Upper lobe of left lung (tissue), 6 donors: ENCODE measurements at places on chromosomes 12 and 14. TPM values are rescaled to one million over a fixed set of nuclear protein-coding genes. Genes with fewer than 3 reads are reported as not detected.

The INHBE gene
- not detected for total RNA-seq

The BMP4 gene
- 16.4 TPM for total RNA-seq

The SLC38A2 gene
- 104 TPM for total RNA-seq

The CACNA1C gene
- 45.1 TPM for total RNA-seq

The A2M gene
- 447 TPM for total RNA-seq

The BBOF1 gene
- total RNA-seq = 4.5 TPM

The CLEC9A gene
- total RNA-seq = 0.89 TPM

The KRT75 gene
- total RNA-seq = not detected

The BICDL1 gene
- 19.9 TPM for total RNA-seq

The A2ML1 gene
- total RNA-seq = 0.13 TPM

The CD163L1 gene
- 21.0 TPM for total RNA-seq

The PFKM gene
- 40.8 TPM for total RNA-seq

GRCh38 chr12:30296486-30296885 is 399.2 kb downstream of the IPO8 start:
- H3K36me3 ChIP-seq = no peaks in the 10 kb centered on the region
- DNase-seq = no peak
- H3K27me3 ChIP-seq = no peaks in the 10 kb centered on the region
- no peaks in the 10 kb centered on the region for H3K4me1 ChIP-seq
- no peak overlapping the region for H3K4me3 ChIP-seq

- H3K4me1 ChIP-seq = no peaks in the 10 kb centered on the region
- no peaks in the 10 kb centered on the region for H3K36me3 ChIP-seq
These were observed 133.8 kb upstream of the MGAT4C start for GRCh38 chr12:86389949-86390348.

DNA sequence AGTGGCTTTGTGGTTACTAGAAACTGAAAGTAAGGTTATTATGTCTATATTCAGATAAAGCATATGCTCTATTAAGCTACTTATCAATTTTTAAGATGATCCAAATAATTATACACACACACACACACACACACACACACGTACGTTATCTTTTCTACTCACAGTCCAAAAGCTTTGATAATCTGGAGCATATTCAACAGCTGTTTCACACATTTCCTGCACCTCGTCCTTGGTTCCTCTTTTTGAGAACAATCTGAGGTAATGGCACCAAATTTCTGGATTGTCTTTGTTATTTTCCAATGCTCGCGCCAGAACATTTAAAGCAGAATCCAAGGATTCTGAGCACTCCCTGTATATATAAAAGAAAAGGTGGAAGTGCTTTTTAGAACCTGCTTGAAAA is 37.5 kb downstream of the ZFC3H1 start:
- no peak overlapping the region for H3K27ac ChIP-seq
- no peaks in the 10 kb centered on the region for H3K27me3 ChIP-seq
- DNase-seq = no peak
- peaks cover 46% of the 10 kb centered on the region for H3K36me3 ChIP-seq

GRCh38 chr14:101875727-101876554 is 88.4 kb upstream of the DYNC1H1 start:
- H3K27me3 ChIP-seq = no peaks in the 10 kb centered on the region
- peak overlapping the region; percentile 1 for H3K27ac ChIP-seq
- peaks cover 23% of the 10 kb centered on the region for H3K4me1 ChIP-seq
- no peak for DNase-seq
- H3K36me3 ChIP-seq = peaks cover 14% of the 10 kb centered on the region

- H3K27me3 ChIP-seq = no peaks in the 10 kb centered on the region
- no peak overlapping the region for H3K27ac ChIP-seq
- no peak for DNase-seq
These were observed 140.0 kb downstream of the MON2 start for GRCh38 chr12:62606654-62607053.

GRCh38 chr12:90111791-90112580 is 403.3 kb upstream of the ATP2B1 start:
- H3K27me3 ChIP-seq = no peaks in the 10 kb centered on the region
- no peak overlapping the region for H3K27ac ChIP-seq
- no peaks in the 10 kb centered on the region for H3K4me1 ChIP-seq
- no peak for DNase-seq

DNA sequence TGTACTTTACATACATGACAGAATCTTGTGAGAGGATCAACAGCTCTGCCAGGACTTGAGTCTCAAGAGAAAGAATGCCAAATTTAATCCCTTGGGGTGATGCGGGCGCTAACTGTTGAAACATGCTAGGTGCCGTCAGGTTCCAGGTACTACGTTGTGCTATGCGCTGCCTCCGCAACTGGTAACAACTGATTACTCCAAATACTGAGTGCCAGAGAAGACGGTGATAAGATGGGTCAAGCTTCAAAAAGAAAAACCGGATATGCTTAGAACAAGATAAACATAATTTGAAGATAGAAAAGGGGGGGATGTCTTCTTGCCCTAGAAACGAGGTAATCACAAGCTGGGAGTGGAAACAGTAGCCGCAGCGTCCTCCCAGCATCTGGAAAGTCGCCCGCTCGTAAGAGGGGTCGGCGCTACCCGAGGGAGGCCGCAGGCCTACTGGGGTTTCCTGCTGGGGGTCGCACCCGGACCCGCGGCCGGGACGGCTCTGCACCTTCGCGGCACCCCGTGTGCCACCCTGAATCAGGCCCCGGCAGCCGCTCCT is 678 bp downstream of the ZBTB25 start:
- peak overlapping the region; percentile 100 for H3K27ac ChIP-seq
- no peak for DNase-seq
- H3K36me3 ChIP-seq = no peaks in the 10 kb centered on the region
- peak overlapping the region; percentile 58 for H3K4me3 ChIP-seq
- no peaks in the 10 kb centered on the region for H3K27me3 ChIP-seq

- peaks cover 9% of the 10 kb centered on the region for H3K4me1 ChIP-seq
- H3K4me3 ChIP-seq = peak overlapping the region; percentile 37
- no peaks in the 10 kb centered on the region for H3K36me3 ChIP-seq
- no peaks in the 10 kb centered on the region for H3K27me3 ChIP-seq
- H3K27ac ChIP-seq = peak overlapping the region; percentile 35
These were observed 71.7 kb upstream of the RAP1B start for GRCh38 chr12:68538726-68539614.

GRCh38 chr12:67531501-67531900 is 117.0 kb upstream of the DYRK2 start:
- no peak for DNase-seq
- H3K27ac ChIP-seq = no peak overlapping the region

DNA sequence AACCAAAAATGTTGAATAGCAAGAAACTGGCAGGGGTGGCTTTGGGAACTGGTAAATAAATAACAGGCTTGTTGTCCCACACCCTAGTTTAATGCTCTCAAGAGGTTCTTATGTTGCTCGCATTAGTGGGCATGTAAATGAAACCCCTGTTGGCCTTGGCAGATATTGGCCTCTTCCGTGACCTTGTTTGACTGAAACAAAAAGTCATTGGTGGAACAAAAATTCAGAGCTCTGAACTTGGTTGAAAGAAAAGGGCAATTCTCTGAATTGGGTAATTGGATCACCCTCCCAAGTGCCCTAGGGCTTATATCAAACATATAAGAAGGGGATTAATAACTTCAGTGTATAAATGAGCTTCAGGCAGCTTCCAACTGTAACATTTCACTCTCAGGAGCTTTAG is 426.2 kb downstream of the ZFP36L1 start:
- no peak for DNase-seq
- H3K27ac ChIP-seq = no peak overlapping the region
- H3K4me3 ChIP-seq = no peak overlapping the region
- no peaks in the 10 kb centered on the region for H3K27me3 ChIP-seq

GRCh38 chr12:71200706-71201105 is 42.9 kb upstream of the TSPAN8 start:
- no peak for DNase-seq
- no peak overlapping the region for H3K27ac ChIP-seq
- no peaks in the 10 kb centered on the region for H3K4me1 ChIP-seq
- no peaks in the 10 kb centered on the region for H3K27me3 ChIP-seq

- no peak for DNase-seq
- no peaks in the 10 kb centered on the region for H3K36me3 ChIP-seq
- H3K27ac ChIP-seq = peak overlapping the region; percentile 97
- H3K4me1 ChIP-seq = peaks cover 27% of the 10 kb centered on the region
These were observed 1.8 kb upstream of the TCP11L2 start for GRCh38 chr12:106300761-106301160.

DNA sequence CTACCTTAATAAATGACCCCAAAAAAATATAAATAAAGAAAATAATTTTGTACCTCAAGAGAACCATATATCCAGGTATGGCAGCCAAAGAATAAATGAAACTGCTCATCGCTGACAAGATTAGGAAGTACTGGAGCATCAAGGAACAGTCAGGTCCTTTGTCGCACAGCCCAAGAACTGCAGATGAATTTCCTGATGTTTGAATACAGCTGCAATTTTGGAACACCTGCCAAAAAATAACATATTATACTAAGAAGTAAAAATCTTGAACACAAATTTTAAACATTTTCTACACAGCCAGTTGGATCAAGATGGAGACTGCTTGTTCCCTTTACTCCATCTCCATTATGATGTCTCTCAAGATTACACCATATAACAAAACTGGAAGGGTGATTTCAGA is 42.6 kb downstream of the SLCO1A2 start:
- H3K4me1 ChIP-seq = peaks cover 3% of the 10 kb centered on the region
- H3K4me3 ChIP-seq = no peak overlapping the region
- no peak for DNase-seq
- H3K27ac ChIP-seq = no peak overlapping the region
- no peaks in the 10 kb centered on the region for H3K27me3 ChIP-seq
- H3K36me3 ChIP-seq = no peaks in the 10 kb centered on the region

DNA sequence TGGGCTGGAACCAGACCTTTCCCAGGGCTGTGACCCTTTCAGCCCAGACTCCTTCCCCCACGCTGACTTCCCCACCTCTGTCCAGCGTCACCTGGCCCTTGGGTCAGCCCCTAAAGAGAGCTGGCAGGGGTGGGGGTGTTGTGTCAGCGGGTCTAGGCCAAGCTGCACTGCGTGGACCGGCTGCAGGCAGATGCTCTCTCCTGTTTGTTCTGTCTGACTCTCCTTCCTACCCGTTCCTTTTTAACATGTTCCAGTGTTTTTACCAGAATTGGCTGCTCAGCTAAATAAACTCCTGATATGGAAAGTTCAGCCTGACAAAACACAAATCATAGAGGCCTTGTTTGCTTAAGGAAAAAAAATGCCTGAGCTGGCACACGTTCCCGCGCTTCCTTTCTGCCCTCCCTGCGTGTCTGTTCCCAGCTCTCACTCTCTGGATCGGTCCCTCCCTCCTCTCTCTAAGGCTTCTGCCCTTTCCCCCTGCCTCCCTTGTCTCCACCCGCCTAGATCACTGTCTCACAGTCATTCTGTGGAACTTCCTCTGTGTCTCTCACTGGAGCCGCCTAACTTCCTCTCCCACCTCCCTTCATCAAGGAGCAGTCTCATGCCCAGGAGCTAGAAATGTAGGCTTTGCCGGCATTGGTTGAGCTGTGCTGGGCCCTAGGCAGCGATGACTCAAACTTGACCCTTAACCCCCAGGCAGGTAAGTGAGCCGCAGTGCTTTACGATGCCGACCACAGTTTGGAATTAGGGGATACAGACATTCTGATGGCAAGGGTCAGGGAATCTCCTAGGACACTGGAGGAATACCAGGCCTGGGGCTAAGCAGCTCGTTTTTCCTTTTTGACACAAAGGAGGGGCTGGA is 15.5 kb upstream of the MLXIP start:
- peaks cover 10% of the 10 kb centered on the region for H3K36me3 ChIP-seq
- peak overlapping the region; percentile 70 for H3K27ac ChIP-seq

GRCh38 chr12:3178671-3179313 is 101.6 kb downstream of the TSPAN9 start:
- no peaks in the 10 kb centered on the region for H3K4me1 ChIP-seq
- no peak overlapping the region for H3K27ac ChIP-seq
- no peak for DNase-seq
- H3K27me3 ChIP-seq = no peaks in the 10 kb centered on the region
- H3K36me3 ChIP-seq = no peaks in the 10 kb centered on the region

- DNase-seq = no peak
- no peak overlapping the region for H3K4me3 ChIP-seq
- H3K36me3 ChIP-seq = no peaks in the 10 kb centered on the region
- H3K4me1 ChIP-seq = no peaks in the 10 kb centered on the region
- no peaks in the 10 kb centered on the region for H3K27me3 ChIP-seq
These were observed 8.3 kb downstream of the ANHX start for GRCh38 chr12:133227281-133227852.

DNA sequence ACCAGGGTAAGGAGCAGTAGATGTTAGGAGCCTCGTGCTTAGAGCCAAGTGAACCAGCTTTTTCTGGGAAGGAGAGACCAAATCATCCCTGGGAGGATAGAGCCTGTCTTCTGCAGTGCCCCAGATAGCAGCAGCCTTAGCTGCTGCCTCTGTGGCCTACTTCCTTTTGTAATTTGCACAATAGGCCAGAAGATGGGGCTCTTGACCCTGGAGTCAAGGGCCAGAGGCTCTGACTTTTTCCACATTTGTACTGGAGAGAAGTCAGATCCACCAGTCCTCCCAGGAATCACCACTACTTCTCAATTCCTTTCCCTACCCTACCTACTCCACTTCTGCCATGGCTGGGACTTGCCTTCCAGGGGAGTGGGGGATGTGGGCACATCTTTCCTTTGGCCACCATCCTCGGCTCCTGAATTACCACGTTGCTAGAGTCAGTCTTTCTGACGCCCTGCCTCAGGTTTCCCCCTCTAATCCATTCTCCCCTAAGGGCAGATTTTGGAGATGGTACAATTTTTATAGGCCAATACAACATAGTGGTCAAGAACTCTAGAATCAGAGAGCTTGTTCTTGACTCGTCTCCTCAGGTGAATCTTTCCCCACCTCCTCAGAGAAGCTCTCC is 3.3 kb upstream of the SLC4A8 start:
- peak; percentile 56 for DNase-seq
- H3K27ac ChIP-seq = no peak overlapping the region
- no peaks in the 10 kb centered on the region for H3K36me3 ChIP-seq
- H3K4me1 ChIP-seq = peaks cover 13% of the 10 kb centered on the region

- DNase-seq = no peak
- no peaks in the 10 kb centered on the region for H3K36me3 ChIP-seq
- H3K27me3 ChIP-seq = no peaks in the 10 kb centered on the region
These were observed 218.4 kb downstream of the ZFP36L1 start for GRCh38 chr14:68574461-68574860.

- H3K27me3 ChIP-seq = no peaks in the 10 kb centered on the region
- no peak overlapping the region for H3K27ac ChIP-seq
- H3K4me1 ChIP-seq = no peaks in the 10 kb centered on the region
- H3K4me3 ChIP-seq = no peak overlapping the region
- DNase-seq = no peak
These were observed 143.6 kb upstream of the CRY1 start for GRCh38 chr12:107236824-107237511.
